Naive thymus-derived CD8-positive, alpha-beta T cell (primary cell): ENCODE measurements at places on chromosomes 12 and 14. TPM values are rescaled to one million over a fixed set of nuclear protein-coding genes. Genes with fewer than 3 reads are reported as not detected.

- no peak for DNase-seq
Observed at GRCh38 chr12:44077294-44077693, 241.4 kb downstream of the TMEM117 start.

- DNase-seq, result peak; percentile 67
Observed at GRCh38 chr14:70655110-70655826, 13.6 kb downstream of the TTC9 start.

GRCh38 chr12:112162241-112162790, 37.0 kb downstream of the TRAFD1 start:
- no peak for DNase-seq

DNA sequence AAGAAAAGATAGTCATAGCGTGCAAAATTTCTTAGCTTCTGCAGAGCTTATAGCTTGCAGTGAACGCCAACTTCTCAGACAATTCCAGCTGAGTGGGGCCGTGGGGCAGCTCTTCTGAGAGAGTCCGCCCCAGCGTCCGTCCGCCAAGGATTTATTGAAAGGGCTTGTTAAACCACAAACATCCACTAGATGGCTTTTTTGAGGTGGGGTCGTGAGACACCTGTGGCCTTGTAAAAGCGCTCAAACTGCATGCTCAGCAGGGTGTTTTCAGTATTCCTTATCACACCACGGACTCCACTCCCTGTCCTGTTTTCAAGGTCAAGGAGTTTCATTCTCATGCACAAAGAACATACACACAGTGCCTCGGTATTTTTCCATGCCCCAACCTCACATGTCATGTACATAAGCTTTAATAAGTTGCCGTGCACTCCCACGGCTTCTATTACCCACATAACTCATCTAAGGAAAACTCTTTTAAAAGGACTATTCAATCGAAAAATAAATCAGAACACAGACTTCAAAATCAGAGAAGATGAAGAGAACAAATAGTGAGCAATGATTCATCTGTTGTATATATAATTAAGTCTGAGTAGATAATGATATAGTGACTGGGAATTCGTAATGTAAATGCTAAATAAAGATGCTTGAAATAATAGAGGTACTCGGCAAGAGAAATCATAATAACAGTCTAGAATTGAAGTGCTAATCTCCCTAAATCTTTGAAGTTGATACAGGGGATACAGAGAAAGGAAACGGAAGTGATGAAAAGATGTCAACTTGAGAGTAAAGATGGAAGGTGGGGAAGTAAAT, 46.7 kb downstream of the WBP11 start:
- no peak for DNase-seq

DNA sequence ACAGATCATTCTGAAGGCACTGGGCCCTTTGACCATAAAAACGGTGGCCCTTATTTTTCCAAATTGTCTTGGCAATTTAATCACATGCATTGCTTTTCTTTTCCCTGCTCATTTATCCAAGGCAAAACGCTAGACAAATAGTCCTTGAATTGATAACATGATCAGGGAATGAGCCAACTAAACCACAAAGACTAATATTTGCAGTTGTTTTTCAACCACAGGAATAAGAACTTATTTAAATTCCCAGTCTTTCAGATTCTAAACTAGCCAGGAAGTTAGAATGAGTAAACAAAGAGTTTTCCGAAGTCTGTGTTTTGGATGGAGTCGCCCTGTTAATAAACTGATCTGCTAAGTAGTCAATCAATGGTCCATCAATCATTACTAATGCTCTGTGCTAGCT, 14.9 kb downstream of the TBX5 start:
- DNase-seq, result no peak

DNA sequence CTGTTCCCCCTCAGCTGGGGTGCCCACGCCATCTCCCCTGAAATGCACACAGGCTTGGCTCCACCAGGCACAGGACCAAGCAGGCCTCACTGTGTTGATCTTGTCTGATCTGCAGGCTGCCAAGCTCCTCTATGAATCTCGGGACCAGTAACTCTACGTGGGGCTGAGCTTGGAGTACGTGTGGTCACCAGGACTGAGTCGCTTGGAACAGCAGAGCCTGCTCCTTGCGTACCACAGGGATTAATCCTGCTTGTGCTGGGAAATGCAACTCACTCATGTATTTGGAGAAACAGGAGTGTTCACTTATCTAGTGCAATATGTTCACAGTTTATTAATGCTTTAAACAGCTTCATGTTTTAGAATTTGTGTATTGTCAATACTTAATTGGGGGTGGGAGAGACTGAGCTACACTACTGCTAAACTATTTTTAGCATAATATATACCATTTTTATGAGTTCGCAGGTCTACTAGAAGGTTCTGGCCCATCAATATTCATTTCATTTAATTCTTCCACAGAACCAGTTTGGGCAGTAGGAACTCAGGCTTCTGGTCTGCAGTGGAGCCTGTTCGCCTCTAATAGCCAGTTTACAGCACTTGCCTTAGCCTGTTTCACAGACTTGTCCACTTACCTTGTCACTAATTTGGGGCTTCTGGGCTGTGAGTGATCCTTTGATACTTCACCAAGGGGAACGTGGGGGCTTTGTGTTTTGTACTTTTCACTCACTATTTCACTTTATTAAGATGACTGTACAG, 17.4 kb downstream of the ZFYVE21 start:
- DNase-seq, result no peak

SERPINA3 gene
- not detected for total RNA-seq

PRH1 gene
- 27.1 TPM for total RNA-seq

HIP1R gene
- total RNA-seq, result 142 TPM

NRXN3 gene
- not detected for total RNA-seq
